Stimulated activated CD8-positive, alpha-beta memory T cell treated with anti-CD3 and anti-CD28 coated beads, Interleukin-2, amount 100 ng/mL, for 48 hours (primary cell): ENCODE measurements at places on chromosomes 6 and 20.

DNA sequence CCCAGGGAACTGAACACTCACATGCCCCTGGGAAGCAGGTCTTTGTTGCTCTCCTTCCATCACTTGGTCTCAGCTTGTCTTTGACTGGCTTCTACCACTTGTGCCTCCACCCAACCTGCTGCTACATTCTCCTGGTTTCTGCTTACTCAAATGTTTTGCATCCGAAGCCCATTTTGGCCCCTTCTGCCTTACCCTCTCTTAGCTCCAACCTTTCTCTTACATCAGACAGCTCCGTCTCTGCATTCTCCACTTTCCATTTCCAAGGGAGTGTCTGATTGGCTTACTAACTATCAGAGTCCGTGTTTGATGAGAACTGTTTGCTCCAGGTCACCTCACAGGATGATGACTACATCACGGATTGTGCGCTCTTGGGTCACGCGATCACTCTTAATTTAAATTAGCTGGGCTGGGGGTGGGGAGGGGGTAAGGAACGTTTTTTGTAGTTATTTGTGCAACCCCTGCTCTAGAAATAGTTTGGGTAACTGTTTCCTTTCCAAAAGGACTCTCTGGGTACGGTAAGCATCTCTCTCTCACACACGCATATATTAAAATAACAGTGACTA is 844 bp upstream of the ABRACL start:
- DNase-seq = peak; percentile 10

DNA sequence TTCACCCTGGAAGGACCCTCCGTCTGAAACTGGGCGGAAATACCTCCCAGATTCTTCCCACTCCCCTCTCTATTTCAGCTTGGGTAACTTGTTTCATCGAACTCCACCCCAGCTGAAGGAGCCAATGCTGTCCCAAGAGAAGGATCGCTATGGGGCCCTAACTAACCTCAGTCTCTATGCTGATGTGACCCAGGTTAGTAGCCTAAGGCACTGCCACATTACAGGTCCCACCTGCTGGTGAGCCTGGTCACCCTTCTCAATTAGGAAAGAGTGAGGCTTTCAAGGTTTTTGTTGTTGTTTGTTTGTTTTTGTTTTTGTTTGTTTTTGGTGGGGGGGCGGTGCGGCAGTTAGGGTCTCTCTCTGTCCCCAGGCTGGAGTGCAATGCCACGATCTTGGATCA is 168.4 kb downstream of the OR2B2 start:
- no peak for DNase-seq

GRCh38 chr6:74167976-74168375 is 472.0 kb downstream of the CD109 start:
- no peak for DNase-seq

GRCh38 chr20:31991339-31991705 is 18.9 kb upstream of the CCM2L start:
- no peak for DNase-seq

GRCh38 chr6:119493980-119494379 is 144.4 kb upstream of the MAN1A1 start:
- DNase-seq = no peak

DNA sequence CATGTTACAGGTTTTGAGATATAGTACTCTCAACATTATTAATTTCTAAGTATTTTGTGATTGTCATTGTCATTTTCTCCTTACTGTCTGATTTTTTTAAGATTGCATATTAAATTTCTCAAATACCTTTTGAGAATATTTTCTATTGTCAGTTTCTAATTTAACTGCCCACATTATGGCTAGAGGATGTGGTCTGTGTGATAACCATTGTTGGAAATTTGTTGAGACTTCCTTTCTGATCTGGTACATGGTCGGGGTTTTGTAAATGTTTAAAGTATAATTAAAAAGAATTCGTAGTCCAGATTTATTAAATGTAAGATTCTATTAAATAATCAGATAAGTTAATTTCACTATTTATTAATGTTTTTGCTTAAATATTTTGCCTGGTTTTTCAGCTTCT is 60.1 kb downstream of the SLX4IP start:
- no peak for DNase-seq

- DNase-seq = no peak
Observed at GRCh38 chr20:2289475-2289874, 6.3 kb upstream of the TGM3 start.

- no peak for DNase-seq
Observed at GRCh38 chr6:125798734-125799508, 8.2 kb downstream of the NCOA7 start.

GRCh38 chr6:71745525-71745924 is 140.8 kb upstream of the RIMS1 start:
- no peak for DNase-seq

GRCh38 chr6:12115492-12115891 is 103.4 kb downstream of the HIVEP1 start:
- DNase-seq = no peak

DNA sequence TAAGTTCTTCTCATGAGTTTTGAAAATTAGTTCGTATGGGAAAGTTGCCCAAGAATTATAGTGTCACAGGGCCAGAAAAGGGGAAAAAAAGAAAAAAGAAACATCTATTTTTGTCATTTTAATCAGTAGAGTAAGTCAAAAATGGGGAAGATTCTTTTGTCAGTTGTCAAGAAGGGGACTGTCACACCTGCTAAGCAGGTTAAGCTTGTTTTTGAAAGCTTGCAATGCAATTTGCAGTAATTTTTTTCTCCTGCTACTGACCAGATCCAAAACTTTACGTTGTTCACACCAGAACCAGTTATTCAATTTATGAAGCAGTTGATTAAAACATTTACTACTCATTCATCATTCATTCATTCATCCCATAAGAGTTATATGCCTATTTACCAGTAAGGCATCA is 171.4 kb downstream of the SOX4 start:
- DNase-seq = no peak

- DNase-seq = no peak
Observed at GRCh38 chr6:151136141-151136755, 103.5 kb upstream of the AKAP12 start.

GRCh38 chr6:49333345-49334125 is 129.5 kb downstream of the MMUT start:
- no peak for DNase-seq

DNA sequence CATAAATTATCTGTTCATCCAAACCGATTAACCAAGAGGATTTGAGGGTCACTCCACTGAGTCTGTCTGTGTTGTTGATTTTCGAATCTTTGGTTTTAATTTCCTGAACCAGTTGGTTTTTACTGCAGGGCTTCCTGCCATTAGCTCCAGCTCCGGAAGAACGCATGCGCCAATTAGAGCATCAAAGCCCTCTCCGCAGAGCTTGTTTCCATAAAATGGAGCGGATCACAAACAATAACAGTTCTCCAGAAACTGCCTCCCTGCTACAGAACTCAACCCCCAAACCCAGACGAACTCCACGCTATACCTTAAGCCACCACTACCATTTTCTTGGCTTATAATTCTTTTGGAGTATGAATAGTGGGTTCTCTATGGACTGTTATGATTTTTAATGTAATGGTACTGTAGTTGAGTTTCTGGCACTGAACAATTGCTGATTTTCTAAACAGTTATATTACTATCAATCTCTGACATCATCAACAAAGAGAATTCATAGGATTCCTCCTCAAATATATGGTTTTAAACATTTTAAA is 13.8 kb downstream of the TFAP2A start:
- no peak for DNase-seq

- no peak for DNase-seq
Observed at GRCh38 chr6:168132531-168133167, 53.6 kb upstream of the FRMD1 start.

GRCh38 chr6:35173427-35174087 is 32.4 kb upstream of the TCP11 start:
- DNase-seq = no peak

- DNase-seq = no peak
Observed at GRCh38 chr20:61748376-61748775, 317.3 kb downstream of the TAF4 start.
